Muscle of leg (tissue), 16 donors: ENCODE measurements at places on chromosomes 2 and 18. TPM values are rescaled to one million over a fixed set of nuclear protein-coding genes. Genes with fewer than 3 reads are reported as not detected.

DNA sequence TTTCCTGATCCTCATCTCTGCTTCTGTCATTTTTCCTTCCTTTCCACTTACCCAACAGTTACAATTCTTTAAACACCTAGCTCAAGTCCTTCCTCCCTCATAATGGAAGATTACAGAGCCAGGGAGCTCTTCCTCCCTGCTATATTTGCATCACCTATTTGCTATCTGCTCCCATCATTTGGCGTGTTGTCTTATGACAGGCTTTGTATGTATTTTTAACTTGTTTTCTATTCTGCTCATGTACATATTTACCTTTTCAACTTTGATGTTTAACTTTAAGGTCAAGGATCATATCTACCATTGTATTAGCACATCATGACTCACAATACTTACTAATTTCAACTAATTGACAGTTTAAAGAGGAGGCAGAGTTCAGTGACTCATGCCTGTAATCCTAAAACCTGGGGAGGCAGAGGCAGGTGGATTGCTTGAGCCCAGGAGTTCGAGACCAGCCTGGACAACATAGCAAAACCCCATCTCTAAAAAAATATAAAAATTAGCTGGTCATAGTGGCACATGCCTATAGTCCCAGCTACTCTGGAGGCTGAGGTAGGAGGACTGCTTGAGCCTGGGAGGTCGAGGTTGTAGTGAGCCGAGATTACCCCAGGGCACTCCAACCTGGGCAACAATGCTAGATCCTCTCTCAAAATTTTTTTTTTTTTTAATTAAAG, 308.0 kb upstream of the STON1 start:
- DNase-seq, result no peak

- no peak for DNase-seq
Observed at GRCh38 chr2:24744356-24744755, 48.8 kb downstream of the PTRHD1 start.

DNA sequence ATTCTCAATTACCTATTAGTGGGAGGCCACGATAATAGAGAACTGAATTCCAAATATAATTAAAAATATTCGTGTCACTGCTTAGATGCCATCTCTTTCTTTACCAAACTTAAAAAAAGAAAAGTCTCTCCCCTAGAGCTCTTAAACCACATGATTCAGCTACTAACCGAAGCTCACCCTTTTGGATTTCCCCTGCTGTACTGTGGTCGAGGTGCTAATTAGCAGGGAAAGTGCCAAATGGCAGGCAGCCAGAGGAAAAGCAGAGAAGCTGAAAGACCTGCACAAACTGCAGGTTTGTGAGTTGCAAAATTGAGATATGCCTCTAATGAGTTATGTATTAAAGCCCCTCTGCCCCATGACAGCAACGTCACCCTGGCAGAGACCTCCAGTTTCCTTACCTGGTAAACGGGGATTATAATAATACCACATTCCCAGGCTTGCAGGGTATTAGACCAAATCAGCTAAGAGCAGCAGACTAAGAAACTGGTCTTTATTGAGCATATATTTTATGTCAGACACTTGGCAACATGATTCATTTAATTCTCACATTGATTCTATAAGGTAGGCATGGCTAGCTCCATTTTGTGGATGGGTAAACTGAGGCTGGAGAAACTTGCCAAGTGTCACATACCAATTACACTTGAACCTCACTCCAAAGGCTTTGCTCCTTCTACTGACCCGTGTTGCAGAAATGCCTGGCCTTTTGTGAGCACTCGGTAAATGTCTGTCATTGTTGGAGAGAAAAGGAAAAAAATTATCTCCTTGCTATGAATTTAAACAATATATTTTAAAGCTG, 259.7 kb downstream of the LPIN1 start:
- DNase-seq, result peak; percentile 51

- DNase-seq, result no peak
Observed at GRCh38 chr18:12811191-12811950, 72.7 kb downstream of the PTPN2 start.

- DNase-seq, result no peak
Observed at GRCh38 chr2:129233166-129233565, 746.3 kb upstream of the RAB6C start.

DNA sequence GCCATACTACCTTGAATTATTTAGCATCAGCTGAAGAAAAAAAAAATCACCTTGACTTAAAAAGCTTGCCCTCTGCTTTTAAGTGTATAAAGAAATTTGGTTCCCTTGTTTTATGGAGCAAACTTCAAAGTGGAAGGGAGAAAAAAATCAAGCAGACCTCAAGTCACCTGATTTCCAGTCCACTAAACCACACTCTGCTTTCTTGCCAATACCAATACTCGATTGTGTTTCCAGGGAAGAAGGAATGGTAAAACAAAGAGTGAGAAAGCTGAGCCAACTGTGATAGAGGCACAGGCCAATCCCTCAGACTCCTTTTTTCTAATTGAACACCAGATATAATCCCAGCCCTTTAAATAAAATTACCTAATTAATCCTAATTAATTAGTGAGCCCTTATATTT, 587.3 kb downstream of the ARHGAP15 start:
- no peak for DNase-seq

- DNase-seq, result no peak
Observed at GRCh38 chr2:120761164-120761861, 25.6 kb downstream of the GLI2 start.

GRCh38 chr2:176650838-176651555, 381.8 kb downstream of the MTX2 start:
- peak; percentile 9 for DNase-seq

DNA sequence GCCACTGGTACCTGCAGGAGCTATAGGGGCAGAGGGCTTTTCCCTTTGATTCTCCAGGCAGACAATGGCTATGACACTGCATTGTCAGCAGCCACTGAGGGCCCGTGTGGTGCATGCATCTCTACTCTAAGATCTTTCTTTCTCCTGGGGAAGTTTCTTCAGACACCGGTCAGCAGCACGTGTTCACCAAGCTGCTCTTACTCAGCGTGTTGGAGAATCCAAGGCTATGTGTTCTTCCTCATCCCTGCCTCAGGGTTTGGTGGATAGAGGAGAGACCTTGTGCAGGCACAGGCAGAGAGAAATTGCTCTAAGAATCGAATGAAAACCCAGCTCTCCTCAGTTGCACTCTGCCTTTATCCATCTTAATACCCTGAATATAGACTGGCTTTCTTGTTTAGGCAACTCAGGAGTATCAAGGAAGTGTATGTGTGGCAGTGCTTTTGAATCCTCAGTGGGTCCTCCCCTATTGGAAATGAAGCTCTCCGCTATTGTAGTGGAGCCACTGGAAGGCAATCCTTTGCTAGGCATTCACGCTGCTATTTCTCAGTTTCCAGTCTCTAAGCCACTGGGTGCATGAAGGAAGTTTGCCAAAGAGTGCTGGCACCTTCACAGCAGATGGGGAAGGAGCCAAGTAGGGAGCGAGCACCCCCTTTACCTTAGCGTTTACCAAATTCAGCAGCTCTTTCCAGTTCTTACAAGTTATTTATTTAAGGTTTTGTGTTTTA, 86.9 kb upstream of the EML6 start:
- DNase-seq, result no peak

GRCh38 chr2:43399098-43399497, 172.7 kb upstream of the ZFP36L2 start:
- no peak for DNase-seq

DNA sequence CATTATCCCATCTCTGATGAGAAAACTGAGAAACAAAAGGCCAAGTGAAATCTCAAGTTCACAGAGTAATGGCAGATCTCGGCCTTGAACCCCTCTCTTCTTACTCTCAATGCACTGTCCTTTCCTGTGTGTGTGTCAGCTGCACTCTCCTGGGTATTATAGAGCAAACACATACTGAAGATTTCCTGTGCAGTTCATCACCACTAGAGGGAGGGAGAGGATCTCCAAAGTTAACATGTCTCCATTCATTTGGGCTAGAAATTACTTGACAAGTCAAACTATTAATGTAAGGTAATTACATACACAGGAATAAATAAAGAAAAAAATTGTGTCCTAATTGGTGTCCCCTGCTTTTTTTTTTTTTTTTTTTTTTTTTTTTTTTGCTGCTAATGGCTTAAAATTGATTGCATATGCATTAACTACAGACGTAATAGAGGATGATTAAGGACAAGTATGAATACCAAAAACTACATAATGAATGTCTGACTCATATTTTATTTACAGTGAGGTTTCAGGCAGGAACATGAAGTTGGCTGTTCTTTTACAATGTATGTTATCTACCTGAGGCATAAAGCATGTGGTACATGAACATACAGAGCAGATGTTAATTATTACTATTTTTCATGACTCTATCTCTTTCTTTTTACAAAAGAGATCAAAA, 269.2 kb downstream of the NYAP2 start:
- peak; percentile 73 for DNase-seq

DNA sequence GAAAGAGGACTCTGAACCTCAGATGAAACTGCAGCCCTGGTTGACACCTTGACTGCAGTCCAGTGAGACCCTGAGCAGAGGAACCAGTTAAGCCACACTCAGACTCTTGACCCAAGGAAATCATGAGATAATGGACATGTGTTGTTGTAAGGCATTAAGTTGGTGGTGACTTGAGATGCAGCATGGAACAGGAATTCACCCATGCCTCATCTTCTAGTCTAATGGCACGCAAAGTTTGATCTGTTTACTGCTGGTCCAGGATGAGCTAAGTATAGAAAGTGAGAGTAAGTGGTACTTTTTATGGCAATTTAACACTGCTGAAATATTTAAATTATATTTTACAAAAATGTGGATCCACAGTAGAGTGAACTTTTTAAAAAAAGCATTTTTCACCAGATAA, 51.3 kb upstream of the LTBP1 start:
- DNase-seq, result no peak

GRCh38 chr2:241803387-241804325, 5.3 kb upstream of the NEU4 start:
- peak; percentile 84 for DNase-seq

DNA sequence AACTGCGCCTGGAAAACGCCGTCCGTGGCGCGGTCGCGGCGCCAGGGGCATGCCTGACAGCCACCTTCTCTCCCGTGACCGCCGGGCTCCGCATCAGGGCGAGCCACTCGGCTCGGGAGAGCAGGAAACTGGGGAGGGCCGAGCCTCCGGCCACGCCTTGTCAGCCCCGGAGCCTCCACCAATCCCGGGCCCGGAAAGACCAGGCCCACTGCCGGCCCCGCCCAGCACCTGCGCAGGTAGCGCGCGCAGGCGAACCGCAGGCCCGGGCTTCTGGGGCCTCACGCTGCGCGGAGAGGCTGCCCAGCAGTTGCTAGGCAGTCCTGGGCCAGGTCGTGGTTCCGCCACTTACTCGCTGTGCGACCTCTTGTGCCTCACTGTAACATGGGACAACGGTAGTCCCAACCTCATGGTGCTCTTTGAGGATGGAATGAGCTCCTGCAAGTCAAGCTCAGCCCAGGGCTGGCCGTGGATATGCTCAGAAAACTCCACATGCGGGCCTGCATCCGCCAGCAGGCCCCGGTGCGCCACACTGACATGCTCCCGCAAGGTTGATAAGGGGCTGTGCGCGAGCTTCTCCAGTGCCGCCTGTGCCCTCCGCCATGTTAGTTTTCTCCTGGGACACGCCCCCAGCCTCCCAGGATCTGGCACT, 97.1 kb downstream of the INHBB start:
- DNase-seq, result no peak

DNA sequence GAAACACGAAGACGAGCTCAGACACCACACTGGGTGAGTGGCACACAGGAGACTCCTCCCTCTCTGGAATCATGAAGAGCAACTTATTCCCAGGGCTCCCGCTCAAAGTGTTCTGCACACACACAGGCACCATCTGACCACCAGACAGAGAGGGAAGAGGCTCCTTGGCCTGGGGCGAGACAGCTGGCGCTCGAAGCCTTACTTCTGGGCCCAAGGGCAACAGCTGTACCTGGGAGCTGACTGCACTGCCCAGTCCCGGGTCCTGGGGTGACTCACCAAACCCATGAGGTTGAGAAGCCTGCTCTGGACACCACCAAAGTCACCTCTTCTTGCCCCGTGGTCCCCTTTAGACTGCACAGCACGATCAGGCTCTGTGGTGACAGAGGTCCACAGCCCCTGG, 42.4 kb downstream of the ADCY3 start:
- no peak for DNase-seq

DNA sequence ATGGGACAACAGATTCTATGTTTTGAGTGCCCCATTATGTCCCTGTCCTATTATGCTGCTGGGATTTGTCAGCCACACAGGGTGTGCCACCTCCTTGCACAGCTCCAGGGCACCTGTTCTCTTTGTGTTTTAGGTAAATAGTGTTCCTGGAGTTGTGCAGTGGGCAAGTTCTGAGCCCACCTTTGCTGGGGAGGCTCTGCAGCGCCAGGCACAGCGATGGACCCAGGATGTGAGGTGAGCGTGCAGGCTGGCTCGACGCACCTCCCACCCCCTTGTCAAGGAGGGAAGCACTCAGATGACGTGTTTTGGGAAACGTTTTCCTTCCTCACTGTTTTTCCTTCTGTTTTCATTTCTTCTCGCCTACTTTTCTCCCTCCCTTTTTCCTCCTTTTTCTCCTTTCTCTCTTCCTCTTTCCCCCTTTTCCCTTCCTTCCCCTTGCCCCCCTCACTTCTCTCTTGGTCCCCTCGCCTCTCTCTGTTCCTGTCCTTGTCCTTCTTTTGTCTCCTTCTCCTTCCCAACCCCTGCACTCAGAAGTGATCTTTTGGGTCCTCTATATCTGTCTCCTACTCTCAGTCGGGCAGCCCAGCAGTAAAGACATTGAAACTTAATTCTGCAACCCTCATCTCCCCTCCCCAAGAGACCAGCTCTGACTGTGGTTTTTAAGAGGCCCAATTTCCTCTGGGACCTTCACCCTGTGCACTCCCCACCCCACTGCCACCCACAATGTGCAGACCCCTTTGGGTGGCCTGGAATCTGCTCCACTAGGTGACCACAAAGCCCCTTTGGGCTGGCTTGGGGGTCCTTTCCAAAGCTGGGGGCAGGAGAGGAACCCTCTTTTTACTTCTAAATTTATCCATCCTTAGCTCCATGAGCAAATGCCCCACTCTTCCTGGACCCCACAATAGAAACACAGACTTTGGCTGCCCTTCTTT, 104.0 kb downstream of the MCFD2 start:
- DNase-seq, result no peak

The ZDBF2 gene
- 15.4 TPM for total RNA-seq

The AGXT gene
- 0.13 TPM for total RNA-seq

The GLB1L gene
- total RNA-seq, result 6.6 TPM

The UGT1A5 gene
- total RNA-seq, result not detected

The CYBRD1 gene
- total RNA-seq, result 111 TPM

The CDH19 gene
- total RNA-seq, result 2.3 TPM

The PDCD1 gene
- 0.04 TPM for total RNA-seq
